WTC11 (cell line): ENCODE measurements at places on chromosomes 16 and 17.
A peak's percentile ranks its signal among the peaks of the same experiment; 100 is the strongest.

DNA sequence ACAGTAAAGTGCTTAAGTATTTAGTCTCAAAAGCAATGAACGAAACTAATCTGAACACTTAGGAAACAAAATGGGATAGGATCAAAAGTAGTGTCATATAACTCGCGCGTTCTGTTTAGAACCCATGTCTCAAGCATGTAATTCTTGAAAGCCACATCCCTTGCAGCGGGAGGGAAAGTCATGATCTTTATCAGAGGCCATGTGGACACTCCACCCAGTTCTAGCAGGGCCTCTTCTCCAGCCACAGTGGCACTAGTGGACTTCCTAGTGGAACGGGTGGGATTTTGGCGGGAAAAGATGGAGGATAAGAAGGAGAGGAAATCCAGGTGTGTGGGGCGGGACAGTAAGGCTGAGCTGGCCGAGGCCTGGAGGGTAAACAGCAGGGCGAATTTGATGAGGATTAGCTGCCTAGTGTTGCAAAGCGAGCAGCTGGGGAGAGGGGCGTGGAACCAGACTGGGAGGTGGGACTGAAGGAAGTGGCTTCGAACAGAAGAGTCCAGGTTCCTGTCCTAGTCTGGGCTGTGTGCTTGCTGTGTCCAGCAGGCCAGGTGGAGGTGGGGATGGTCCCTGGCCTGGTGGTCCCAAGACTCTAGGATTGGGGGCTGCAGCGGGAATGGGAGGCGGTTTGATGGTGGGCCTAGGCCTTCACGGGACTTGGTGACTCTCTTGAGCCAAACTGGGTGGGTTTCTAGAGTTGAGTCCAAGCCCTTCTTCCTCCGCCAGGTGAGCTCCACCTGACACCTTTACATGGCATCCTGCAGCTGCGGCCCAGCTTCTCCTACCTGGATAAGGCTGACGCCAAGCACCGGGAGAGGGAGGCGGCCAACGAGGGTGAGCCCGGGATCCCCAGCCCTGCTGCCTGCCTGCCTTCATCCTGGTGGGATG lies 15.9 kb downstream of the POLR3E start:
- no peak for DNase-seq

DNA sequence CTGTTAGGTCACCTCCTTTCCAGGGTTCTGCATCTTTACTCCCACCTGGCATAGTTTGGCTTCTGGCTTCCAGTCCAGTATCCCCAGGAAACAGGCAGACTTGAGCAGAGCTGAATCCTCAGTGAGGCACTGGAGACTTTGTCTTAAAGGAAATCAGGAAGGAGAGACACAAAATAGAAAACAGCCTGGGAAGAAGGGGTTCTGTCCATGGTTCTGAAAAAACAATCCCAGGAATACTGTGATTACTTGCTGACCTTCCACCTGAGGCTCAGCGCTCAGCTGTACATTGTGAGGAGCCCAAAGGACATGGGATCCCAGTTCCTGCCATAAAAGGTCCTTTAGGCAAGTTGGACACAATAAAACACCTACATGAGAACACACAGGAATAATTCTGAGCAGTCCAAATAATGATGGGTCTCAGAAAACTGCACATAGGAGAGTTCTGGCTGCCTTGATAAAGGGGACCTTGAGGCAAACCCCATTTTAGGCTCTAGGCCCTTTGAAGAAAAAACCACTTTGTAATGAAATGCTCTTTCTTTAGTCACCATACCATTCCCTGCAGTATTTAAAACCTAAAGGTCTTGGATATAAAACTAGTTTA lies 81.4 kb upstream of the CRHR1 start:
- DNase-seq = no peak

DNA sequence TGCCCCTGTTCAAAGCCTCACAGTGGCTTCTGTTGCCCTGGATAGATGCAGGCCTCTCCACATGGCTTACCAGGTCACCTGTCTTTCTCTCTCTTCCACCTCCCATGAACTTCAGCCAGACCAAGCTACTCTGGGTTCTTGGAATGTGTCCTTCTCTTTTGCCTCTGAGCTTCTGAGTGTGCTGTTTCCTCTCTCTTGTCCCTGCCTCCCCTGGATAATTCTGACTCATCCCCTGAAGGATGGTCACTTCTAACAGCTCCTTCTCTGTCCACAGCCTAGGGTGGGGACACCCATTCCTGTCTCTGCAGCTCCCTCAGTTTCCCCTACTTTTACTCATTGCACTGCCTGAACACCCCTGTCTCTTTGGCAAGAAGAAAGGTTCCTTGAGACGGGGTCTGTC lies 2.9 kb downstream of the GUCY2D start:
- no peak for DNase-seq

DNA sequence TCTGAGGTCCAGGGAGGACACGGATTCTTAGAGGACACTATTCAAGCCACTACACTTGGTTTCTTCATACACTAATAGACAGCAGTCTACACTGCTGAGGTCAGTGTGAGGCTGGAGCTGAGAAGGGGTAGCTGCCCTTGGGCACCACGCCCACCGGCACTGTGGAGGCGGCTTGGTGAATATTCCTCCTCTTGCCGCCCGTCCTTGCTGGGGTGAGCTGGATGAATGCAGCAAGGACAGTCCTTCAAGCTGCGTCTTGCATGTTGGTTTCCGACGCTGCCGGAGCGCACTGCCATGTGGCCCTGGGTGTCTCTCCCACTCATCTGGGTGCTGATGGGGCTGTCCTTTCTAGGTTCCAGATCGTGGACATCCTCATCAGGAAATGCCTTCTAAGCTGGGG lies 2.6 kb downstream of the ZNF205 start:
- no peak for DNase-seq

GRCh38 chr17:59154292-59154720 lies 680 bp downstream of the SKA2 start:
- peak; percentile 32 for DNase-seq

GRCh38 chr16:19005561-19006445 lies 22.1 kb downstream of the TMC7 start:
- no peak for DNase-seq

DNA sequence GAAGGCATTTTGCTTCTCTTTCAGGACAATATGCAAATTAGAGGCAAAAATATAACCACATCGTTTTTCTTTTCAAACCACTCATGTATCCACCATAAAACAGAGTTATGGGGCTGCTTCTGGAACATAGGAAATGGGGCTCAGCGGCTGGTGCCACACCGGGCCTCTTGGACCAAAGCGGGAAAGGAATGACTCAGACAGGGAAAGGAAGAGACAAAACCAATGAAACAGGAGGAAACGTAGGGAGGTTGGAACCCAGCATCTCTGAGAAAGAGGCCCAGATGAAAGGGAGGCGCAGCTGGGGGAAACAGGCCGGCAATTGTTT lies 28.5 kb downstream of the CUEDC1 start:
- DNase-seq = no peak

DNA sequence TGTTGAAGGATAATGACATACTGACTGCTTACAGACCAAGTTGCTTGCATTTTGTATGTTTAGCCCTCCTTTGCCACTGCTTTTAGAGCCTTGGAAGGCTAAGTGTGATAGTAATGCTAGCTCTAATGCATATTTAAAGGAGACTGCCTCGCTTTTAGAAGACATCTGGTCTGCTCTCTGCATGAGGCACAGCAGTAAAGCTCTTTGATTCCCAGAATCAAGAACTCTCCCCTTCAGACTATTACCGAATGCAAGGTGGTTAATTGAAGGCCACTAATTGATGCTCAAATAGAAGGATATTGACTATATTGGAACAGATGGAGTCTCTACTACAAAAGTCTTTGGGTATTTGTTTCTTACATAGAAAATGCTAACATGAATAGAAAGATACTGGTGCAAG lies 19.1 kb downstream of the CAPNS2 start:
- no peak for DNase-seq

- DNase-seq = no peak
Measured at GRCh38 chr17:46191322-46192188, 1.7 kb downstream of the KANSL1 start.

- DNase-seq = no peak
Measured at GRCh38 chr17:45787656-45788055, 3.5 kb downstream of the CRHR1 start.

DNA sequence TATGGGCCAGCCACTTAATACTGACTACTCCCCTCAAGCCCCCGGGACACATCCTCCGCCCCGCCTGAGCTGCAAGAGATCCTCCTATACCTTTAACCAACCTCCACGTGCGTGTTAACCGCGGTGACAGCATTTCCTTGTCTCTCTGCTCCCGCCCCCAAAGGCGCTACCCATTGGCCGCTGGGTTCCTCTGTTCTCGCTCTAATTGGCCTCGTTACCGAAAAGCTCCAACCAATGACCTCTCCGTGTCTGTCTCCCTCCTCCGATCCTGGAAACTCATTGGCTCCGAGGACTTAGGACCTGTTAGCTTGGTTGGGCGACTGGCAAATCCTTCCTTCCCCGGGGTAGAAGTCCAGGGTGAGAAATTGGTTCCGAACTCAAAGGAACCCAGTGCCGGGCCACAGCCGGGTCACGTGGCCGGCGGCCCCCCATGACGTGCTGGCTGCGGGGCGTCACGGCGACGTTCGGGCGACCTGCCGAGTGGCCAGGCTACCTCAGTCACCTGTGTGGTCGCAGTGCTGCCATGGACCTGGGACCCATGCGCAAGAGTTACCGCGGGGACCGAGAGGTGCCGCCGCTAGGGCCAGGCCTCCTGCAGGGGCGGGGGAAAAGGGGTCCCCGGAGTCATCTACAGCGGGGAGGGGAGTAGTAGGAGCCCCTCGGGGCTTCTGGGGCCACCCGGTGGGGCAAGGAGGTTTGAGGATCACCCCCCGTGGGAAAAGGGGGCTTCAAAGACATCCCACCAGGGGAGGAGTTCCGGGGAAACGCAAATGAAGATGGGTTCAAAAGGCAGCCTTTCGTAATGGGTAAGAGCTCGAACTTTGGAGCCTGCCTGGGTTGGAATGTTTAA lies at the start of gene PNPO:
Gene PNPO, plus strand, starts transcription at position 326 of the 850 bp plus-strand sequence. Its CDS starts 105 bp downstream, at position 431.
- peak; percentile 90 for DNase-seq

- DNase-seq = peak; percentile 34
Measured at GRCh38 chr17:19979917-19980770, 2.5 kb upstream of the AKAP10 start.

GRCh38 chr17:41520821-41521521 lies 2.3 kb upstream of the KRT15 start:
- DNase-seq = no peak

DNA sequence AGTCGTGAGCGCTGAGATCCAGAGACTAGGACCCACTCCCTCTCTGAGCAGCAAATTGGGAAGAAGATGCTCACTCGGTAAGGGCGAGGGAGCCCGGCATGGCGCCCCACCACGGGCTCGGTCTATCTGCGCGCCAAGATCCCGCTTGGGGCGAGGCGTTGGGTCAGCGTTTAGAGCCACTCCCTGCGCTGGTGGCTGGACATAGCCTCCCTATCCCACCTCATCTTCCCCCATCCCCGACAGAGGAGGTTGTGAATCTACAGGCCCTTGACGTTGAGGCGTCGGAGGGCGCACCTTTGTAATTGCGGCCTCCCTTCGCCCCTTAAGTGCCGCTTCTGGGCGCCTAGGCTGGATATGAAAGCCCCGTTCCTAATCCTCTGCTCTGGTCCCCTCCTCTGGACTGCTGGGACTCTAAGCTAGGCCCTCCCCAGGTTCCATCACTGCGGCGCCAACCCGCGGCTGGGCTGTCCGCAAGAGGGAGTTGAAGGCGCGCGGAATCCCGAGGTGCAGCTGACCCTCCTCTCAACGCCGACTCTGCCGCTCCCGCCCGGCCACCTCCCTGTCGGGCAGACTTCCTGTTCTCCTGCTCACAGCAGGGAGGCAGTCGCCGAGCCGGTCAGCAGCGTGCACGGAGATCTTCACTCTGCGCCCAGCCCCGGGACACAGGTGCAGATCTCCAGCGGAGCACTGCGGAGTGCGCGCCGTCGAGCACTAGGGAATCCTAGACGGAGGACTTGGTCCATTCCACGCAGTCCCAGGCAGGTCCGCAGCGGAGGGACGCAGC lies 16.1 kb upstream of the HOXB9 start:
- DNase-seq = peak; percentile 80

- DNase-seq = no peak
Measured at GRCh38 chr16:80693553-80693952, 110.8 kb downstream of the CDYL2 start.

GRCh38 chr16:66137853-66138252 lies 228.6 kb upstream of the CDH5 start:
- no peak for DNase-seq

DNA sequence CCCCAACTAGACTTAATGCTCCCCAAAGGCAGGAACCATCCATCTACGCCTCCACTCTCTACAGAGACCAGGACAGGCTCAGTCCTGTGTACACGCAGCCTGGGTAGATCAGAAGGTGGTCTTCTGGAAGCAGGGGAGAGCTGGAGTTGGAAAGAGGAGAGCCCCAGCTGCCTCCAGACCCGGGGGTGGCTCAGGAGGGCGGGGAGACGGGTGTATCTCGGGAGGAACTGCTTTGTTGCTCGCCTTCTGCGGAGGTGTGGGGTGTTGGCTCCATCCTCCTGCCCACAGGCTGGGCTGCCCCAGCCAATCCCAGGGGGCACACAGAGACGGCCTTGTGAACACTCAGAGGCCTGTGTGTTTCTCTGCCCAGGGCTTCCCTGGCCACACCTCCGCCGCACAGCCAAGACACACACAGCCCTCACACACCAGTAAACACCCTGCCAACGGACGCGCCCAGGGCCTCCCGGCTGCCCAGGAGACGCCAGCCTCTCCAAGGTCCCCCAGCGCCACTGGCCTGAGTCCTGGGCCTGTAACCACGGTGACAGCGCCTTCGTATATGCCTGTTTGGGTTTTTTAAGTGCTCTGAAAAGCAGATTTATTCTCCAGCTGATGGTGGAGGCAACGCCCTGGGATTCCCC lies 143.4 kb upstream of the CDC42EP4 start:
- DNase-seq = no peak
